ENCODE measurements at places on chromosomes 7 and 10. TPM values are rescaled to one million over a fixed set of nuclear protein-coding genes. Genes with fewer than 3 reads are reported as not detected.

GRCh38 chr7:465710-466400 lies 53.8 kb downstream of the PDGFA start:
- no peak for DNase-seq

The TYW1B gene
- total RNA-seq: 11.5 TPM

DNA sequence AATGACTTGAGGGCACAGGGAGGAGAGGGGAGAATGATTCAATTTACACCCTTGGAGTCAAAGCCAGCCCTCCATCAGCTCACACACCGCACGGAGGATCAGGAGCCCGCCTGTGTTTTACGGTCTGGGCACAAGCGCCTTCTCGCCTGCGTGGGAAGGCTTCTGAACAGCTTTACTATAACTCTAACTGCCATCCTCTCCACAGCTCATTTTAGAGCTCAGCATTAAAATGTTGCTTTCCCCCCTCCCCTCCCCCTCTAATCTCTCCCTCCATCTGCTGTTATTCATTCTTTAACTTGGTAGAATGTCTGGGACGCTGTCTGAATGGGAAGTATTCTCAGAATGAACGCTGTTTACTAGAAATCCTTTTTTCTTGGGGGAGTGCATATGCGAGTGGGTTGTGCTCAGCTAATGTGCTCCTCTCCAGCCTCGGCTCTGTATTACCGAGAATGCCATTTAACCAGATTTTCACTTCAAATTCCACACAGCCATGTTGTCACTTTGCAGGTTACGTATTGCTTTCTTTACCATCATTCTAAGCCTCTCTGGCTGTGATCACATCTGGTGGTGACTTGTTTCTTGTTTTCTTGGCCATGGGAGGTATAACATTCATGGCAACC lies 140.1 kb downstream of the GFRA1 start:
- no peak for DNase-seq

The SPDYE2 gene
- total RNA-seq: not detected

DNA sequence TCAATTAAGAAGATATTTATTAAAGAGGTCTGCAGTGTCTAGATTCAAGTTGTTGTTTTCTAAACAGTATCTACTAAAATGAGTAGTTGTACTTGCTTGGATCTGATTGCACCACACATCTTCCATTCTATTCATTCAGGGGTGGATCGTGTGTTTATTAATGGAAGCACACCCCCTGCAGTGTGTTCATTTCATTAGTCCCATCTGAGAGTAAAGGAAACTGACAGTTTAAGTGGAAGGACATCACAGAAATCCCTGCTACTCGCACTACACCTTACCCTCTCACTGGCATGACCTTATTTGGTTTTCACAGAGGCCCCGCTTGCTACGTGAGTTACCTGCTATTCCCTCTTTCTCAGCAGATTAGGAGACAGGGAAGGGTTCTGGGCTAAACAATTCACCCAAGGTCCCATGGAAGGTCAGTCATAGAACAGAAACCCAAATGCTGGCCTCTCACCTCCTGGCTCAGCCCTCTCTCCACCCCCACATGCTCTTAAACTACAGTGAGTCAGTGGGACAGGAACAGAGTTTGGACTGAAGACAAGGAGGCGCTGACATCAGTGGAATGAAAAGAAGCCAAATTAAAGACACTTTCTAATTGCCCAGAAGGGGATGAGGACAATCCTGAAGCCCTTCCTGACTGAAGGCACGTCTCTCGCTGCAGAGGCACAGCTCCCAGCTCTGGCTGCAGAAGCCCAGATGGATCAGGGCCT lies 369.2 kb upstream of the NRP1 start:
- no peak for DNase-seq

The CACNA2D1 gene
- total RNA-seq: 108 TPM

- DNase-seq: peak; percentile 77
Measured at GRCh38 chr7:96097835-96098234, 224.1 kb downstream of the SLC25A13 start.

DNA sequence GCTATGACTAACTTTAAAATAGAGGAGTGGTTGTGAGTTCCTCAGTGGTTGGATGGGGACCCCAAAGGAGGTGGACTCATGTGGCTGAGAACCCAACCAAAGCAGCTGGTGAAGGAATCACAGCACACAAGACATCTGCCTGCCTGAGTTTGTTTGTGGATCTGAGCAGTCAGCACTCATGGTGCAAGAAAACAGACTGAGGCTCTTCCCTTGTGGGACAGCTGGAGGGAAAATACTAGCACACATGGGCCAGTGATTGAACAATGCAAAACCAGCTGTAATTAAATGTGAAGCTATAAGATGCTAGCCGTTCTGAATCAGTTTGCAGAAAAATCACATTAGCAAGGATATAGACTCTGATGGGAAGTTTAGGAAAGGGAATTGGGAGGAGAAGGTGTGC lies 707.3 kb downstream of the GRID1 start:
- no peak for DNase-seq

The UPK3BL2 gene
- total RNA-seq: 10.4 TPM

DNA sequence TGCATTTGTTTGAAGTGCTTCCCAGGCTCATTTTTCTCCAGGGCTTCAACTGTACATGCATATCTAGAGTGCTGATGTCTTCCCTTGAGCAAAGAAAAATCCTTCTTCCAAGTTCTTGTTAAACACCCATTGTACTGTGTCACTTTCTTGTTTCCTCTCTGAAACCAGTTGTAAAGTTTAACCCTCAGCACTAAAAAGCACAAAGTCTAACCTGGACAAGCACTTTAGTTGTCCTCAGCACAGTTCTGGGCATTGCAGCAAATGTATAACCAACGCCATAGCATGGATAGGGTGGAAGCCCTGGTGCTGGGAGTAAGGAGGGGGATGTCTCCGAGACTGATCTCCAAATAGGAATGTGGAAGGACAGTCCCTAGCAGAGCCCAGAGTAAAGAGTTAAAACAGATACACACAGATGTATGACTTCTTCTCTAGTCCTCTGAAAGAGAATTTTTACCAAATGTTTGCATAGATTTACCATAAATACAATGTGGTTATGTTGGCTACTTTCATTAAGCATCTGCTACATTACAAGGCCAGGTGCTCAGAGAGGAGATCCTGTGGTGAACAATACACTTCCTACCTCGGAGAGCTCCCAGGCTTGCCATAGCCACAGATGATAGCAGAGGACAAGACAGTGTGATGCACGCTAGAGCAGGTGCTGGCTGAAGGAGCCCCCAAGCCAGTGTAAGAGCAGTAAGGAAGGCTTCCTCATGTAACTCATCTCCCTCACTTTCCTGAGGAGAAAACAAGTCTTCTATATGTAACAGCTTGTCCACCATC lies 57.0 kb downstream of the DNAJC12 start:
- DNase-seq: no peak

The SOSTDC1 gene
- 48.7 TPM for total RNA-seq

- DNase-seq: no peak
Measured at GRCh38 chr7:5403442-5403841, 20.2 kb downstream of the TNRC18 start.

The RBP3 gene
- total RNA-seq: not detected

The LBX1 gene
- total RNA-seq: 4.0 TPM

The SPDYE16 gene
- total RNA-seq: not detected

DNA sequence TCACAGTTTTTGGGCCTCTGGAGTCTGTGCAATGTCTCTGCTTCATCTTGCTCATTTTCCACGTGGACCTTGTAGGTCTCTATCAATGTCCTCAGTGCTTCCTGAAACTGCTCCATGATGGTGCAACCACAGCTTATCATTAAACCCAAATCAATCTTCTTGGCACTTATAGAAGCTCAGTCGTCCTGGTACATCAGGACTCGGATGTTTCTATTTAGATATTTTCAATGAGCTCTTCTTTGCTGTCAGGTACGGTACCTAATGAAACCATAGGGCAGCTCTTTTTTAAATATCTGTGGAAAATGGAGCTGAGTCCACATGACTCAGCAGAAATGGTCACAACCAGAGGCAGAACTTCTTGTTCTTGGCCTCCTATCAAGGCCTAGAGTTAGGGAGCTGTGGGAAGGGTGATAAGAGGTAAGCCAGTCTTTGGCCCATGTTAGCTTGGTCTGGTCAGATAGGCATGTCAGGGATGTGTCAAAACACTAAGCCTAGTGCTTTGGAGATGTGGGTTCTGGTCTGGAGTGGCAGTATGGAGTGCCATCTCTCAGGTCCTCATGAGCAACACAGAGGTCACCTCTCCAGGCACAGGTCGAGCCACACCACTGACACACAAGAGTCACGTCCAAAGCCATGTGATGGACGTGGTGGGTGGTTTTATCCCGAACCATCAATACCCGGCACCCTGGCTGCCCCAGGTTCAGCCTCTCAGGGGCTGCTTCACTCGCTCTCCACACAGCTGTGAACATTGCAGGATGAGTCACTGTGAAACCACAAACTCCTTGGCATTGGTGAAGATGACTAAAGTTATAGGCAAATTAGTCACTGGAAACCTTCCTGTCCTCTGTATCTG lies 87.0 kb downstream of the TBXAS1 start:
- DNase-seq: no peak

The TFPI2 gene
- total RNA-seq: 5.4 TPM

GRCh38 chr10:118383699-118384098 lies 41.6 kb upstream of the FAM204A start:
- no peak for DNase-seq

GRCh38 chr7:66283003-66283920 lies 78.1 kb downstream of the TPST1 start:
- no peak for DNase-seq

DNA sequence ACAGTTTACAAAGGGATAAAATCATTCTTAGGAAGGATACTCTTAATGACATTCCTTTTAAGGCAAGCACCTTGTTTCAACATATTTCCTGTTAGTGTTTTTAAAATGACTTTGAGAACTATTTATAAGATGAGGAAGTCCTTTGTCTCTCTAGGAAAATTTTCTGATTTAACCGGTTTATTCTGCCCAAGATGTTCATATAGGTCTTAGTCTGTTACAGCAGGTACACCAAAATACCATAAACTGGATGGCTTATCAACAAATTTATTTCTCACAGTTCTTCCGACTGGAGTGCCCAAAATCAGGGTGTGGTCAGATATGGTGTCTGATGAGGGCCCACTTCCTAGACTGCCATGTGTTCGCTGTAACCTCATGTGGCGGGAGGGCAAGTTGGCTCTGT lies 77.9 kb downstream of the GSAP start:
- no peak for DNase-seq

- no peak for DNase-seq
Measured at GRCh38 chr10:94208315-94208714, 154.4 kb downstream of the NOC3L start.

GRCh38 chr7:45524445-45524844 lies 49.7 kb upstream of the ADCY1 start:
- no peak for DNase-seq

- DNase-seq: no peak
Measured at GRCh38 chr7:116577320-116577871, 52.6 kb downstream of the CAV1 start.

The UCN3 gene
- total RNA-seq: 0.17 TPM

- DNase-seq: no peak
Measured at GRCh38 chr7:112298543-112299100, 92.1 kb downstream of the ZNF277 start.

- DNase-seq: no peak
Measured at GRCh38 chr7:128831178-128831993, 1.2 kb downstream of the FLNC start.

The AP1S1 gene
- total RNA-seq: 49.0 TPM

DNA sequence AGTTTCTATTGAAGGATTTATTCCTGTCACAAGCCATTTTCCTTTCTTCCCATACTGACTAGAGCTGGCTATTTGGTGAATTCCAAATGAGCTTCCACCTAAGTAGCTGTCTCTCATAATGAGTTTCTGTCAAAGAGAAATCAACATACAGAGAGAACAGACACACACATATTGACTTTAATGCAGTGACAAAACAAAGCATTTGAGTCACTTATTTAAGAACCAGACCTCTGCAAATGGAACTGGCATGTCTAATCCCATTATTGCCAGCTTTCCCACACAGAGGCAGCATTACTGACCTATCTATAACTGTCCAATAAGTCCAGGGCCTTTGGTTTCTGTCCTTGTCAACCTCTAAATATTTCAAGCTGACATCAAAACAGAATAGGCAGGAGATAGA lies 179.3 kb upstream of the CSTF2T start:
- DNase-seq: no peak

- no peak for DNase-seq
Measured at GRCh38 chr7:23955145-23955544, 245.1 kb downstream of the STK31 start.

GRCh38 chr10:86100581-86101061 lies 266.0 kb downstream of the GRID1 start:
- no peak for DNase-seq

- no peak for DNase-seq
Measured at GRCh38 chr10:132571650-132572544, 34.3 kb downstream of the INPP5A start.

The FBXO24 gene
- 0.40 TPM for total RNA-seq

The PURB gene
- 18.8 TPM for total RNA-seq

DNA sequence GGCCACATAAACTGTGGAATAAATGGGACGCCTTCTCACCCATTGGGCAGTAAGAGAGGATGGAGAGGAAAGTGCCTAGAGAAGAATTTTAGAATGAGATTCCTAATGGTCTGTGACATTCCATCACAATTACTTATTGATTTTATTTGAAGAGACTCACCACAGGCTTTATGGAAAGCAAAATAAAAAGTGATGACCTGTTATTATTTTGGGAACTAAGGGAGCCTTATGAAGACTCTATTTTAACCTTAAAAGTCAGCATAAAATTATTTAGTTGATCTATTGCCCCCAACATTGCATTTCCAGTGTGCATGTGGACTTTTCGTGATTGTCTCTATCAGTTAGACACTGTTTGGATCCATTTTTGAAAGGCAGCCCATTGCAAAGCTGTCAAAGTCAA lies 107.5 kb downstream of the PCLO start:
- DNase-seq: no peak

DNA sequence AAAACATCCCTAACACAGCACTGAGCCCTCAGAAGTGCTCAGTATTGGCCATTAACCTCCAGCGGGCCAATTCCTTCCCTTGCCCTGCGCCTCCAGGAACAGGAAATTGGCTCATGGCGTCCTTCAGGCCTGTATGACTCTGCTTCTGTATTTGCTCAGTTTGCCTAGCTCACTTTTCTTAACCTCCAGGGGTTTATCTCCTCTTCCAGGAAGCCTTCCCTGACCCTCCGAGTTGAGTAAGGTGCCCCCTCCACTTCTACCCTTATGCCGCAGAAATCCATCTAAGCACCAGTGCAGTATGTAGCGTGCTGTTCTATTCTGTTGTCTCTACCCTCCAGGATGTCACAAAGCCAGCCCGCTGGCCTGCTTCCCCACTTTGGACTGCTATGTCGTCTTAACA lies 1.1 kb upstream of the SFXN4 start:
- DNase-seq: no peak
